ENCODE measurements at places on chromosomes 13 and 19.
A peak's percentile ranks its signal among the peaks of the same experiment; 100 is the strongest.

- no peak for DNase-seq
These were observed 214.9 kb downstream of the KLF5 start for GRCh38 chr13:73273745-73274144.

GRCh38 chr19:3625996-3626472 is 556 bp downstream of the CACTIN start:
- no peak for DNase-seq

DNA sequence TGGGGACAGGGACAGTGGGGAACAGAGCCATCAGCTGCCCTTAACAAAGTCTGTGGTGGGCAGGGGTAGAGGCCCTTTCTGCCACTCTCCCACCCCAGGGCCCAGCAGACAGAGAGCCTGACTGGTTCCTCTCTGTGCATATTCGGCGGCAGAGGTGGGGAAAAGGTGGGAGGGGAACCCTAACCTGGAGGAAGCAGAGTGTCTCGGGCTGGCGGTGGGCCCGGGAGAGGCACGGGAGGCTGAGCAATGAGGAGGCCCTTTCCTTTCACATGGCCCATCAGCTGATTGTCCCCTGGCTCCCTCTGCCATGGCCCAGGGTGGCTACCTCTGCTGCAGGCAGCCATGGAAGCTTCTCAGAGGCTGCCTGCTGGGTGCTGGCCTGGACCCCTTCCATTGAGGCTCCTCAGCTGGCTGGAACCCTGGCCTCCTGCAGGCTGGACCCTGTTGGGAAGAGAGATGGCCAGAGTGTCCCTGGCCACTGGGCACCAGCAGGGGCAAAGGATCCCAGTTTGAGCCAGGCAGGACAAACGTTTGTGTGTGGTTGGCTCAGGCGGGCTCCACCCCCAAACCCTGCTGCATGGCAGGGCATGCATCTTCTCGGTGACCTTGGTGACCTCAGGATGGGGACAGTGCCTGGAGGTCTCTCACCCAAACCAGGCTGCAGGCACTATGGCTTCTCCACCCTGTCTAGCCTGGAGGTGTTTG is 202.8 kb upstream of the ZNF536 start:
- no peak for DNase-seq

- DNase-seq: no peak
These were observed 322.7 kb downstream of the FOXO1 start for GRCh38 chr13:40343550-40344269.

DNA sequence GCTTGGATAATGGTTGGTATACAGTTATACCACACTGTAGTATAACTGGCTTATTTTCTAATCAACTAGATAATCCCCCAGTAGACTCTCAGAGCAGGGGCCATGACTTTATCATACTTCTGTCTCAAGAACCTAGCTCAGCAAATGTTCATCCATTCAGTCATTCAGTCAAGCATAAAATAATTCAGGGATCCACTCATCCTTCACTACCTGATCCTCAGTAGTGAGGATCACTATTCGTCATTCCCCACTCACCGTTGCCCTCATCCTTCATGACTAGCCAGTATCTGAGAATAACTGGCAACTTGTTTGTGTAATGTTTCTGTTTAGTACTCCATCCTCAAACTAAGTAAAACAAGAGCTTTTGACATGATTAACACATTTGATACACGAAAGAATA is 77.6 kb downstream of the TSC22D1 start:
- DNase-seq: no peak

DNA sequence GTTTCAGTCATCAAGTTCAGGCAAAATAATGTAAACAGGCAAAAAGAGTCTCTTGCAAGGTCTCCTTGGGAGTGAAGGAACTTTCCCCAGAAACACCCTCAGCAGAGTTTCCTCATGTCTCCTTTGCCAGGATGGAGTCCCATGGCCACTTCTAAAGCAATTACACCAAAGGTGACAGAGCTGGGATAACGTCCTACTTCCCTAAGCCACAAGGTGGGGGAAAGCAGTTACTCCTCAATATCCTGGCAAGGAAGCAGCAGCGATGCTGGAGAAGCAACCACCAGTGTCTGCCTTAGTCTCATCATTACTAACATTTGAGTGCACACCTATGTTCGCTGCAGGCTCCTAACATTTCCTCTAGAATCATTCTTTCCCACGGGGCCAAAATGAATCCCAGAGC is 88.6 kb downstream of the UBL3 start:
- DNase-seq: no peak

DNA sequence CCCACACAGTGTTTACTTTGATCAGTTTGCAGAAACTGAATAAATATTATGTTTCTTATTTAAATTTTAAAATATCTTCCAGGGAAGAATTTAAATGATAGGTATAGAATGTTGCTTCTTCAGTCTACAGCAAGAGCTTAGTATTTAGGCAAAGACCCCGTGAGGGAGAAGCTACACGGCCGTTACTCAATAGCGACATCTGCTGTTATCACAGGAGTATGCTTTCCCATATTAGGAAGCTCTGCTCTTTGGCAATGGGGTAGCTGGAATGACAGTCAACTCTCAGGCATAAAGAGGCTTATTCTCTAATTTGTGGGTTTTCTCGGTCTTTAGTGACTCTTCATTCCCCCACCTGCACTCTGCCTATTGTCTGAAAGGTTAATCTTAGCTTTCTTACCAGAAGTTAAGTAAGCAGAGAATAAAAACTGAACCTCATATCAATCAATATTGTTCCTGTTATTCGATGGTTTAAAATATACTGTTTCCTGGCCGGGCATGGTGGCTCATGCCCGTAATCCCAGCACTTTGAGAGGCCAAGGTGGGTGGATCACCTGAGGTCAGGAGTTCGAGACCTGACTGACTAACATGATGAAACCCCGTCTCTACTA is 13.2 kb upstream of the LHFPL6 start:
- DNase-seq: peak; percentile 43

DNA sequence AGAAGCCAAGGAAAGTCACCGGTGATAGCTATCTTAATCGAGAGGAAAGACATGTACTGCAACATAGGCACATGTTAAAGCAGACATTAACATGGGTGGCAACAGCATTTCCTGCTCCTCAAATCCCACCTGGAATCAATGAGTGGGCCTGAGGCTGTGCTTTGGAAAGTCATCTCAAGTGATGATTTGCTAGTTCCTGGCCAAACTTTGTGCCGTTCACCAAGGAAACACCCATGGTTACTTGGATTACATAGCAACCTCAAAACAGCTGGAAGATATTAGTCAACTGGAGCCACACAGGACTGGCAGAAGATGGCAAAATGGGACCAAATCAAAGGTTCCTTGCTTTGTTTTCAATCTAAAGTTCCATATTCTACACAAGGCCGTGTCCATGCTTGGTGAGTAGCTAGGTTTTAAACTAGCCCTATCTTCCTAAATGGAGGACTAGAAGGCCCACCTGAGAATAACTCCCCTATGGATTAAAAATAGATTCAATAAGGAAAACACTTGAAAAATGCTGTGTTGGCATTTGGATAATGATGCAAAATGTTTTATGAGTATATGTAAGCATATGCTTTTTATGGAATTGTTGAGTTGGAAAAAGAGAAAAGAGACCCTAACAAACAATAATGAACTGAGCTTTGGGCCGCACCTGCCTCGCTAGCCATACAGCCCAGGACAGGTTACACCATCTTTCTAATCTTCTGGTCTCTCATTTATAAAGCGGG is 144.5 kb downstream of the RGCC start:
- no peak for DNase-seq

GRCh38 chr13:60838581-60838980 is 441.6 kb downstream of the TDRD3 start:
- no peak for DNase-seq

- no peak for DNase-seq
These were observed 108.3 kb downstream of the SACS start for GRCh38 chr13:23325191-23325590.

DNA sequence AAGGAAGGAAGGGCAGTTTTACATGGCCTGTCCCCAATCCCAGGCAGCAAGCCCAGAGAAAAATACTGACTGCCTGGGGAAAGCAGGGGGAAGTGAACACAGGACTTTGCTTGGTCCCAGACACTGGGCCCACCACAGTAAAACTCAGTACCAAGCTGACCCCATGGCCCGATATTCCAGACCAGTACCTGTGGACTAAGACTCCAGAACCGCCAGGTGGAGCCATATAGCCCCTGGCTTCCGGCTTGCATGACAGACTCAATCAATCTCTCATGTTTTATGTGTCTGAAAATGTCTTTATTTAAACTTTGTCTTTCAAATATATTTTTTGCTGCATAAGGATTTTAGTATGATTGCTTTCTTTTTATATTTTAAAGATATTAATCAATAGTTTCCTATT is 767.9 kb upstream of the SLITRK6 start:
- no peak for DNase-seq

DNA sequence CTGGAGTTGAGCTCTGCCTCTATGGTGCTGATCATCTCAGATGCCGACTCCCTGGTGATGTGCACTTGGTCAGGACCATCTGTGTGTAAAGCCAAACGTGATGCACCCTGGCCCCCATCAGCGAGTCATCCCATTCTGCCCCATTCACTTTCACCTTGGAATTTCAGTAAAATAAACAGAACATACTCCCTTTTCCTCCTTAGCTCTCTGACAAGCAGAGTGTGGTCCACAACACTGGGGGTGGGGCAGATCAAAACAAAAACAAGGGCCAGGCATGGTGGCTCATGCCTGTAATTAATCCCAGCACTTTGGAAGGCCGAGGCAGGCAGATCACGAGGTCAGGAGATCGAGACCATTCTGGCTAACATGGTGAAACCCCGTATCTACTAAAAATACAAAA is 12.3 kb downstream of the CEACAM20 start:
- DNase-seq: no peak

DNA sequence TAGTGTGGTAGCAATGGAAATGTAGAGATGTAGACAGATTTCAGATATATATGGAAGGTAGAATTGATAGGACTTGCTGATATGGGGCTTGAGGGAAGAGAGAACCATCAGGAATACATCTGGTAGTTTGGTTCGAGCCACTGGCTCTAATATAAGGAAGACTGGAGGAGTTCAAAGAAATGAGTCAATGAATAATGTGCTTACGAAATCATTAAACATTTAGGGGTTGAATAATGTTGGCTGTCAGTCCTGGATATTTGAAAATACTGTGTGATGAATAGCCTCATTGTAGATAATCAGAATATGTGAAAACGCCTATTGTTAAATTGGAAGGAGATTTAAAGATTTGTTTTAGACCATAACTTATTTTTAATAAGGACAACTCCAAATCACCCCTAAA is 21.6 kb downstream of the SGCG start:
- no peak for DNase-seq

- DNase-seq: no peak
These were observed 1531.7 kb upstream of the SPRY2 start for GRCh38 chr13:81872581-81872980.

DNA sequence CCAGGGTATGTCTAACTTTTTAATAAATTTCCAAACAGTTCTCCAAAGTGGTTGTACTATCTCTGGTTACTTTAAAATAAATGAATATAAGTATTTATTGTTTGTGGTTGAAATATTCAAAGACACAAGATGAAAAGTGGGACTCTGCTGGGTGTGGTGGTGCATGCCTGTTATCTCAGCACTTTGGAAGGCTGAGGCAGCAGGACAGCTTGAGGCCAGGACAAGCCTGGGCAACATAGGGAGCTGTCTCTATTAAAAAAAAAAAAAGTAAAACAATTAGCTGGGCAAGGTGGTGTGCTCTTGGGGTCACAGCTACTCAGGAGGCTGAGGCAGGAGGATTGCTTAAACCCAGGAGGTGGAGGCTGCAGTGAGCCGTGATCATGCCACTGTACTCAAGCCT is 10.4 kb downstream of the PNMA8A start:
- DNase-seq: no peak

- DNase-seq: peak; percentile 79
These were observed 1.4 kb downstream of the ARHGEF18 start for GRCh38 chr19:7349961-7350711.

GRCh38 chr13:40186041-40186440 is 480.4 kb downstream of the FOXO1 start:
- peak; percentile 21 for DNase-seq

DNA sequence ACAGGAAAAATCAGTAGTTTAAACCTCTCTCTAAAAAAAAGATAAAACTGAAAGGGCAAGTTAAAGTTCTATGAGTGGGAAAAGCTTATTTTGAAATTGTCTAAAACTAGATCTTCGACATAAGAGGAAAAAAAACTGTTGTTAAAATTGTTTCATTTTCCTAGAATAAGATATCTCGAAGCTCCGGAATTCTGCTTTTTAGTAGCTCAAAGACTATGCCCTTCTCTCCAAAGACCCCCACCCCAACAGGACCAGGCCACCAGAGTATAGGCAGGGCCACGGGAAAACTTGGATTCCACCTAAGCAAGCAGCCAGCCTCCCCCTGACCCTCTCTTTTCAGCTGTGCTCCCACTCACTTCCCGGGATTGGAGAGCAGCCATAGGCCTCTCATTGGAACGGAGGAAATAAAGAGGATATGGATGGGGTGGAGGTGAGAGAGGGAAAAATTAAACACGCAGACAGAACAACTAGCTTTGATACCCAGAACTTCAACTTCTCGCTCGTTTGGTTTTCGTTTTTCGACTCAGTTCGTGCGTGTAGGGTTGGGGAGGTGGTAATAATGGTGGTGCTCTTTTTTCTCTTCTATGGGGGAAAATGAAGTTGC is 3.0 kb downstream of the POU4F1 start:
- DNase-seq: no peak

- DNase-seq: no peak
These were observed 16.9 kb downstream of the GPC6 start for GRCh38 chr13:93243375-93244063.

GRCh38 chr13:78161266-78161665 is 242.6 kb upstream of the EDNRB start:
- no peak for DNase-seq

GRCh38 chr13:25371158-25371874 is 458 bp upstream of the ATP8A2 start:
- DNase-seq: no peak

GRCh38 chr13:106882246-106882645 is 314.3 kb upstream of the ARGLU1 start:
- DNase-seq: no peak

DNA sequence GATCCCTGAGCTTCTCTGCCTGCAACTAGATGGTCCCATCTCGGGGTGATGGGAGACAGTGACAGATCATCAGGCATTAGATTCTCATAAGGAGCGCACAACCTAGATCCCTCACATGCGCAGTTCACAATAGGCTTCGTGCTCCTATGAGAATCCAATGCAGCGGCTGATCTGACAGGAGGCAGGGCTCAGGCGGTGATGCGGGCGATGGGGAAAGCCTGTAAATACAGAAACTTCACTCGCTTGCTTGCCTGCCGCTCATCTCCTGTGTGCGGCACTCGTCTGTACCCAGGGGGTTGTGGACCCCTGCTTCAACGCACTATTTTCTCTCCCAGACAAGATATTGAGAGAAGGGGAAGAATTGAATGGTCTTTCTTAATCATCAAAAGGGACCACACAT is 473.9 kb downstream of the ZNF536 start:
- DNase-seq: no peak

DNA sequence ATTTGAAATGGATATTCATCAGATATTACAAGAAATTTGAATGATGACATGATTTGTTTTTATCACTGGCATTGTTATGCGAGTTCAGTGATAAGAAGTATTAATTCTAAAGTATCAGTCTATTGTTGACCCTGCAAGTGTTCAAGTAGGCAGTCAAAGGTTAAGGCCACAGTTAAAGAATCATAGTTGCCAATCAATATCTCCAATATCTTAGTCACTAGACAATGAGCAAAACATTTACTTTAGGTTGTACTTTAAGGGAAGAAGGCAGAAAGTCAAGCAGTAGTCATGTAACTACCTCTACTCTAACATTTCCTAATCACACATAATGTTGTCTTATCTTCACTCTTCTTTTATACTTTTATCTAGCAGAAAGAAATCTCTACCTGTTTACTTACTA is 709.8 kb downstream of the PCDH17 start:
- DNase-seq: no peak

Data from CD4-positive, alpha-beta T cell treated with Interleukin-6 at 100 ng/mL for 8 hours (primary cell).